ENCODE measurements at places on chromosomes 2 and 18.

GRCh38 chr18:2441544-2441943 lies 129.8 kb downstream of the METTL4 start:
- no peak for DNase-seq

- no peak for DNase-seq
Observed at GRCh38 chr2:220653776-220654175, 918.3 kb downstream of the EPHA4 start.

DNA sequence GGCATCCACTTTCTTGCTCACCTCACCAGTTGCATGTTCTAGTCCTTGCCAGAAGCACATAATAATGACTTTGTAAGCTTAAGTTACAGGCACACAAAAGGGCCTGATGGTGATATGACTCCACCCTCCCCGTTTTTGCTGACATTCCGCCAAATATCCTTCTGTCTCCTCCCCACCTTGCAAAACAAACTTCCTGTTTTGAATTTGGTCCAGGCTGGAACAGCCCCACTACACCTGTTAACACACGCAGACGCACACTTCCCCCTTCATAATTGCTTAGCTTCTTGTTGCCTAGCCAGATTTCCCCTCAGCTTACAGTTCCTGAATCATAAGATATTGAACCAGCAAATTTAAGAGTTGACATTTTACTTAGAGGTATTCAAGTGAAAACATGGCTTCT lies at the start of gene MGAT5:
Gene MGAT5, plus strand, starts transcription at position 269 of the 400 bp plus-strand sequence. CDS start 332 bp downstream, outside the sequence.
- DNase-seq = peak; percentile 48

- DNase-seq = no peak
Observed at GRCh38 chr2:2633017-2633416, 301.9 kb upstream of the MYT1L start.

- no peak for DNase-seq
Observed at GRCh38 chr18:44536046-44536445, 144.6 kb upstream of the SETBP1 start.

GRCh38 chr2:23009545-23010149 lies 375.3 kb upstream of the KLHL29 start:
- DNase-seq = no peak

GRCh38 chr2:144379851-144380311 lies 140.0 kb downstream of the ZEB2 start:
- no peak for DNase-seq

DNA sequence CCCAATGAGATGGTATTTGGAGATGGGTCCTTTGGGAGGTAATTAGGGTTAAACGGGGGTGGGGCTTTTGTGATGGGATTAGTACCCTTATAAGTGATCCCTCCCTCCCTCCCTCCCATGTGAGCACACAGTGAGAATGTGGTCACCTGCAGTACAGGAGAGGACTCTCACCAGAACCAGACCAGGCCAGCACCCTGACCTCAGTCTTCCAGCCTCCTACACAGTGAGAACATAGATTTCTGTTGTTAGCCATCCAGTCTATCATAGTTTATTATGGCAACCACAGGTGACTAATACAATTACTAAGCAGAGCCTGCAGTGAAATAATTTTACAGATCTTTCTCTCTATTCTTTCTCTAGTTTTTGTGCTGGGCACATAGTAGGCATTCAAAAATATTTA lies 137.7 kb upstream of the PKDCC start:
- DNase-seq = no peak

GRCh38 chr2:233208382-233209116 lies 42.9 kb upstream of the ATG16L1 start:
- DNase-seq = no peak

GRCh38 chr2:18198677-18199076 lies 320.2 kb downstream of the KCNS3 start:
- no peak for DNase-seq

DNA sequence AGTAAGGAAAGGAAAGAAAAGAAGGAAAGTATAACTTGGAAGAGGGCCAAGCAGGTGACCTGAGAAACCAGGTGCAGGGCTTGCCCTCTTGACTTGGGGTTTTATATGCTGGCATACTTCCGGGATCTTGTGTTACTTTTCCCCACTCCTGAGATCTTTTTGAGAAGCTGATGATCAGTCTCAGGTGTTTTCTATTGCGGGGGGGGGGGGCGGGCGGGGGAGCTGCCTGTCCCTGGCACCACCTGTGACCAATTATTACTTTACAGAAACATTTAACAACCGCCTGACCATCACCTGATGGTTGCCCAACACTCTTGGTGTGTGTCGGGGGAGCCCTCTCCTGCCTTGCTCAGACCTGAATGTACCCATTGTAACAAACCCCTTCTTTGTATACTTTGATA lies 6.9 kb upstream of the CASP10 start:
- no peak for DNase-seq

DNA sequence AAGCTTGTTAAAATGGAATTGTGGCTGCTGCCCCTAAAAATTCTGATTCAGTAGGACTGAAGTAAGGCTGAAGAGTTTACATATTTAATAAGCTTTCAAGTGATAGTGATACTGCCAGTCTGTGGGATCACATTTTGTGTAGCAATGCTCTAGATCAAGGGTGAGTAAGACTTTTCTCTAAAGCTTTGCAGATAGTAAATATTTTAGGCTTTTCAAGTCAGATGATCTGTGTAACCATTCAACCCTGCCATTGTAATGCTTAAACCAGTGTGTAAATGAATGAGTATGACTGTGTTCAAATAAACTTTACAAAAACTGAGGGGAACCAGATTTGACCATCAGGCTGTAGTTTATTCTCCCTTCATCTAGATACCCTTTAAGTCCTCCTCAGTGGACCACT lies 92.7 kb downstream of the PIK3C3 start:
- no peak for DNase-seq

- no peak for DNase-seq
Observed at GRCh38 chr2:172062402-172063004, 22.8 kb upstream of the DLX1 start.

GRCh38 chr2:176490061-176490861 lies 221.0 kb downstream of the MTX2 start:
- no peak for DNase-seq

DNA sequence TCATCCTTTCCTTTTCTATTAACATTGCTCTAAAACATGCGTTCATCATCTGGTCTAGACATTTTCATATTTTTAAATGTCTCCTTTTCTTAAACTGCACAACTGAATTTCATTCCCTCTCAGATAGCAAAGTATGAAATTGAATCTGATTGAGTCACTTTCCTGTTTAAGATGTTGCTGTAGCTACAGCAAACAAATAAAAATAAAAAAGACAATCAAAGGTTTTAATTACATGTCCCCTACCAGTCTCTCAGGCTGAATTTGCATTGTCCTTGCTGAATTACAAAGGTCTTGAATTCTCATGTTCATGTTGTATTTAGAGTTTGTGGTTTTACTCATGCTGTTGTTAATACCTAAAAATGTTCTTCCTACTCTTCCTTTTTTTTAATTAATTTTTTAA lies 537.9 kb upstream of the LRATD1 start:
- no peak for DNase-seq

All from CD4-positive, alpha-beta T cell treated with Interleukin-15 for 1 hour (primary cell).